Thyroid gland (tissue), 4 donors: ENCODE measurements at places on chromosomes 12 and 14. TPM values are rescaled to one million over a fixed set of nuclear protein-coding genes. Genes with fewer than 3 reads are reported as not detected.

Gene NDRG2
- 186 TPM for total RNA-seq

Gene HOXC10
- total RNA-seq = not detected

Gene DLGAP5
- 0.22 TPM for total RNA-seq

Gene CDCA4
- 6.6 TPM for total RNA-seq

Gene KCNMB4
- 5.1 TPM for total RNA-seq

Gene TMEM30B
- 91.0 TPM for total RNA-seq

Gene RTL1
- not detected for total RNA-seq
